ENCODE measurements at places on chromosomes 6 and 20.

DNA sequence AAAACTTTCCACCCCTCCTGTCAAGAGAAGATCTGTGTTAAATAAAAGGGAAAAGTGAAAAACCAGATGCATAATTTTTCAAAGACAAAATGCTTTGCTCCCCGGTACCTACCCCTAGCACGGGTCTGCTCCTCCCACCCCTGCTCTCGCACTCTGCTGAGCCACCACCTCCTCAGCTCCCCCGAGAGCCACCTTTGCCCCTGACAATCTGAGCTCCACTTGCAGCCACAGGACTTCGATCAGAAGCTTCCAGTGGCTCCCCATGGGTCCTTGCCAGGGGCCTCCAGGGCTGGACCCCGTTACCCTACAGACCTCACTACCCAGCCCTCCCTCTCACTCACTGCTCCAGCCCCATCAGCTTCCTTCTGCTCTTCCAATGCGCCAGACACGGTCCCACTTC is 171.7 kb downstream of the PREX1 start:
- DNase-seq = no peak

GRCh38 chr20:23149623-23150279 is 63.6 kb upstream of the CD93 start:
- peak; percentile 47 for DNase-seq

- DNase-seq = peak; percentile 57
These were observed 52.2 kb downstream of the MARCKS start for GRCh38 chr6:113909224-113909856.

- no peak for DNase-seq
These were observed 4.1 kb upstream of the LEMD2 start for GRCh38 chr6:33792981-33793380.

GRCh38 chr6:37127961-37128862 is 41.7 kb upstream of the PIM1 start:
- peak; percentile 34 for DNase-seq

DNA sequence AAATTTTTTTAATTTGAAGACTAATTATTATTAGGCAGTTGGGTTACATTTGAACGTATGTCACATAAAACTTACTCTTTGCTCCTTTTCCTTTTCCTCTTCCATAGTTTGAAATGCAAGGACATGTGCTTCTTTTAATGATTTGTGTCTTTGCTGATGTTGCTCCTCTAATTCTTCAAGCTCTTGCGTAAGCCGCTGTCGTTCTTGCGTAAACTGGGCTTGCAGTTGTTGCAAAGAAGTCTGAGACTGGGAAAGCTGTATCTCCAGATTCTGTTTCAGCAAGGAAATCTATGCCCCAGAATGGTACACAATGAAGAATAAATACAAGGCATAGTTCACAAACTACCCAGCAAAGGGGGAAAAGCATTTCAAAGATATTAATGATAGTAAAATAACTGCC is 45.1 kb upstream of the MCM9 start:
- DNase-seq = no peak

DNA sequence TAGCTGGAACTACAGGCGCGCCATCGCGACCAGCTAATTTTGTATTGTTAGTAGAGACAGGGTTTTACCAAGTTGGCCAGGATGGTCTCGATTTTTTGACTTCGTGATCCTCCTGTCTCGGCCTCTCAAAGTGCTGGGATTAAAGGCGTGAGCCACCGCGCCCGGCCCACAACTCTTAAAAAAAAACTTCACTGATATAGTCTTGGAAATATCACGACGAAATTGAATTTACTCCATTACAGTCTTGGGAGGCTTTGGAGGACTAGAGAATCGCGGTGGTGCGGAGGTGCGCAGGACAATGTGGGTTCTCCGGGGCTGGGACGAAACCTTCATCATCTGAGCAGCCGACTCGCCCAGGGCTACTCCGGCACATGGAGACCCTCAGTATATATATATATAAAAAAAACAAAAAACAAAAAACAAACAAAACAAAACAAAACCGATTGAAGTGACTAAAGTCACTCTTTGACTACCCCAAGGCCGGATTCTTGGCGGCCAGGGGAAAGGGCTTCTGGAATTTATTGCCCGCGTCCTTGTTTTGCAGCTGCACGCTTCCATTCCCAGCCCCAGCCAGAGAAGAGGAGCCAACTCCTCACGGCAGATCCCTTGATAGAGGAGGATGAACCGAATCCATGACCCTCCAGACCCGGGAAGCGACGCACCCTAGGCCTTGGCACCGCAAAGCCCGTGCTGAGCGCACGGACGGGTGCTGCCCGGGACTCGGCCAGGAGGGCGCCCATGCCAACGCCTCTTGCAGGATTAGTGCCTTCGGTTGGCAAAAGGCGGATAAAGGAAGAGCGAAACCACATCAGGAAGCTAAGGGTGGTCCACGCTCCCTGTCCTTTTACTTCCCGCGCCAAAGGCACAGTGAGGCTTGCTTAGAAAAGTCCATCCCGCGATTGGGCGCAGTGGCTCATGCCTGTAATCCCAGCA is 1.7 kb upstream of the GCM2 start:
- no peak for DNase-seq

GRCh38 chr20:63941282-63942081 is 14.7 kb downstream of the UCKL1 start:
- DNase-seq = no peak

GRCh38 chr6:134034961-134035822 is 17.2 kb downstream of the SLC2A12 start:
- peak; percentile 72 for DNase-seq

DNA sequence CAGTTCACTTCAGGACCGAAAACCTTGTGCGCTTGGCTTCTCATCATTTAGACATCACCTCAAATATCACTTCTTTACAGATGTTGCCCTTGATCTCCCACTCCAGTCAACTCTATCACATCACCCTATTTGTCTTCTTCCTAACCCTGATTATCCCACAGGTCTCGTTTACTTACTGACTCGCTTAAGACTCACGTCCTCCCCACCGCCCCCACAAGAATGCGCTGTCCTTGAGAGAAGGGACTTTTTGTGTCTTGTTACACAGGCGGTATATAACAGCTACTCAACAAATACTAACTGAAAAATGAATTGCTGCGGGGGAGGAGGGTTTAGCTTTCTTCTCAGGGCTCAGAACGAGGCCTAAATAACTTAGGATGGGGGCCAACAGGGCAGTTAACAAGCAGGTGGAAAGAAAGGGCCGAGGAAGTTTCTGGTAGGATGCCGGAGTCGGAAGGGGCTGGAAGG is 527 bp downstream of the TOMM34 start:
- no peak for DNase-seq

GRCh38 chr20:59026904-59027740 is 5.0 kb downstream of the ATP5F1E start:
- no peak for DNase-seq

- DNase-seq = peak; percentile 57
These were observed 927 bp downstream of the IL20RA start for GRCh38 chr6:137043710-137044365.

GRCh38 chr6:155399062-155399744 is 56.4 kb downstream of the NOX3 start:
- no peak for DNase-seq

GRCh38 chr20:63791497-63792156 is 39.4 kb downstream of the ZBTB46 start:
- DNase-seq = no peak

DNA sequence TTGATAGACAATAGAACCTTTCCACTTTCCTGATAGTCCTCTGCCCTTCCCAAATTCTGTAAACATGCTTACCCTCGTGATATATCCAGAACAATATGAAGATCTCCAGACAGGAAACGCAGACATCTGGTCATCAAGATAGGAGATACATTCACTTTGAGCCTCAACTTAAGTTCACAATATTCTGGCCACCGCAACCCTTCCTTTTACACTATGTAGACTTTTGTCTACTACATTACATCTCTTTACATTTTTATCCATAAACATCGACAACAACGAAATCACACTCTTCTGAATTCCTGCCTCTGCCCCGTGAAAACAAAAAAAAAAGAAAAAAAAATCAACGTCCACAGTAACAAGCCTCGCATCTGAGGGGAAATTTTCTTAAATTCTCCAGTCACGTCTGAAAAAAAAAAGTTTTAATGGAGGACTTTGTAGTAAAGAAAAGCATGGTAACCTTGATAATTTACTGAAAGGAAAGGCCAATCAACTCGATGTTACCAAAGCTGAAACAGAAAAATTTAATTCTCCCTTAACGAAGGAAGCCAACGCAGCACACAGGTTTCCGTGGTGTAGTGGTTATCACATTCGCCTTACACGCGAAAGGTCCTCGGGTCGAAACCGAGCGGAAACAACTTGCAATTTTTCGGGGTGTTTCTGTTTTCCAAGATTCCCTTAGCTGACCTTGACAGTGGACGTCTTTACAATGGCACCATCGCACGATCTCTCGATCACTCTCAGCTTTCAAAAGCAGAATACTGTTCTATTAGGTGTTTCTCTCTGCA is 21.8 kb downstream of the POM121L2 start:
- peak; percentile 39 for DNase-seq

DNA sequence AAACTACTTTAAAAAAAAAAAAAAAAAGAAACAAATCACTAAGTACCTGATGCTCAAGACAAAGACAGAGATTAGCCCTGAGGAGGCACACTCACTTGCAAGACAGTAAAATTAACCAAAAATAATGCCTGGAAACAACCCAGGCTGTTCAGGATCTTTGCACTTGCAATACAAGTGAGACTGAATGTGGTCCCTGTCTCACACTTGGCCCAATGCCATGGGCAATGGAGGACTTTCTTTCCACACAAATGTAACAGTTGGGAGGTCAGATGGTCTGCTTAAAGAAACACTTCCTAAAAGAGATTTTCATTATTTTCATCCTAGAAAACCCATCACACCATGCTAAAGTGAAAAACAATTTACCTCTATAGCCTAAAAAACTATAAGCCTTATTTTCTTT is 16.2 kb downstream of the STAU1 start:
- DNase-seq = no peak

DNA sequence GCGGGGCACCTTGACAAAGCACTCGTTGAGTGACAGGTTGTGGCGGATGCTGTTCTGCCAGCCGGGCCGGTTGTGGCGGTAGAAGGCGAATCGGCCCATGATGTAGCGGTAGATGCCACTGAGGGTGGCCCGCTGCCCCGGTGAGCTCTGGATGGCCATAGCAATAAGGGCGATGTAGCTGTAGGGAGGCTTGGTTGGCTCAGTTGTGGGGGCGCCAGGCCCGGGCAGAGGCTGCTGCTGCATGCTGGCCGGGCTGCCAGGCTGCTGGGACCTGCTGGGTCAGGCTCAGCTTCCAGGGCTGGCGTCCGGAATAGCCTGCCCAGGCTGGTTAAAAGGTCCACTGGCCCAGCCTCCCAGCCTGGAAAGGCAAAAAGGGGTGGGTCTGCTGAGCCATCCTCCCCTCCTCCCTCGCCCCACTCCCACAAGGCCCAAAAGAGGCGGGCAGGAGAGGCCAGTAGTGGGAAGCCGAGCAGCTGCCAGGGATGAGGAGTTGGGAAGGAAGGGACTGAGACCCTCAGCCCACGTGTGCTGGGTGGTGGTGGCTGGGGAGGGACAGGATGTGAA is at the start of gene FOXS1:
TSS of gene FOXS1 (minus strand) at position 305 of the 564 bp plus-strand sequence. CDS start at position 243, 62 bp downstream.
- DNase-seq = no peak

DNA sequence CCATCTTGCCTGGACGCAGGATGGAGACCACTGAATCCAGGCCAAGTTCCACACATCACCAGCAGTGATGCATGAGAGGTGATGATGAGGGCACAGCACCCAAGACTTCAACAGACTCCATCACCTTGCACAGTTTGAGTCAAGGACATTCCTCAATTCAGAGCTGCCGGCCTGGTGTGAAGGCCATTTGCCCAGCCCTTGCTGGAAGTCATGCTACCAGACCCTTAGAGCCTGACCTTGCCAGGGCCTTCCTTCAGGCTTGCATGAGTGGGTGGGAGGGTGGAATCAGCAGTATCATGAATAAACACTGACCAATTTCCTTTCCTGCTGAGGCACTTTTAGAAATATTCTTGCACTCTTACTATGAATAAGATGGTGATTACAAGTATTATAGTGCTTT is 130.2 kb upstream of the SSTR4 start:
- no peak for DNase-seq

DNA sequence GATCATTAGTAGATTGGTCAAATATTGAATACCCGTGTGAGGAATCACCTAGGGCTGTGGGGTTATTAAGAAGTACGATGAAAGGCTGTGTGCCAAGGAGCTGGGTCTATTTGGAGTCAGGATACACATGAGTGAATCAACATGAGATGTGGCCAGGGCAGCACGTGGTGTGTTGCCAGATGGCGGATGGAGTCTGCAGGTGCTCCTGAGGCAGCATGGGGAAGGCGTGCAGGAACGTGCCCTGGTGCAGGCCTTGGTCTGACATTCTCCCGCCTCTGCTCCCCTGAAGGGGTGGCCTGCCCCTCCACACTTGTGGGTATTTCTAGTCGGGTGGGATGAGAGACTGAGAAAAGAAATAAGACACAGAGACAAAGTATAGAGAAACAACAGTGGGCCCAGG is 39.0 kb upstream of the SLC22A1 start:
- DNase-seq = no peak

DNA sequence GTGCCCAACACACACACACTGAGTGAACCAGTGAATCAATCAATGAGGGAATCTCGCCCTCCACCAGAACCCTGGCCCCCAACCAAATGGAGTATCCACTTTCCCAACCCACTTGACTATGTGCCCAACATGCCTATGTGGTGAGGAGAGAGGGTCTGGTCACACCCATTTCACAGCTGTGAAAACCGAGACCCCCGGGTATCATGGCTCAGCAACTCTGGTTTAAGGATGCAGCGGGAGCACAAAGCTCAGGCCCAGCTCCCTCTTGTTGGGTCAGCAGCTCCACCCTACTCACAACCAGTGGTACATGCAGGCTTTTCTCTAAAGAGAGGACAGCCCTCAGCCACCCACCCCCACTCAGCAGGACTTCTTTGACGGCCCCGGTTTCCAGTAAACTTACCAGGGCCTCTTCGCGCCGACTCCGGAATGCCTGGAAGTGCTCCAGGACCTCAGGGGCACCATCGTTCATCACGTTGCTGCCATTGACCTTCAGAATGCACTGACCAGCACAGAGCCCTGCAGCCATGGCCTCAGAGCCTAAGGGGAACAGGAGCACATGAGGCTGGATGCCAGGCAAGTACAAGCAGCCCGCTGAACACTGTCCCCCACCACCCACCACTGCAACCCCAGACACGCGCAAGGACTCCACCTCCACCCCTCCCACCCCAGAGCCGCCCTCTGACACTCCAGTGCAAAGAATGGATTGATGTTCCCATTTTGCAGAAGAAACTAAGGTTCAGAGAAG is 174.7 kb downstream of the PREX1 start:
- DNase-seq = no peak

DNA sequence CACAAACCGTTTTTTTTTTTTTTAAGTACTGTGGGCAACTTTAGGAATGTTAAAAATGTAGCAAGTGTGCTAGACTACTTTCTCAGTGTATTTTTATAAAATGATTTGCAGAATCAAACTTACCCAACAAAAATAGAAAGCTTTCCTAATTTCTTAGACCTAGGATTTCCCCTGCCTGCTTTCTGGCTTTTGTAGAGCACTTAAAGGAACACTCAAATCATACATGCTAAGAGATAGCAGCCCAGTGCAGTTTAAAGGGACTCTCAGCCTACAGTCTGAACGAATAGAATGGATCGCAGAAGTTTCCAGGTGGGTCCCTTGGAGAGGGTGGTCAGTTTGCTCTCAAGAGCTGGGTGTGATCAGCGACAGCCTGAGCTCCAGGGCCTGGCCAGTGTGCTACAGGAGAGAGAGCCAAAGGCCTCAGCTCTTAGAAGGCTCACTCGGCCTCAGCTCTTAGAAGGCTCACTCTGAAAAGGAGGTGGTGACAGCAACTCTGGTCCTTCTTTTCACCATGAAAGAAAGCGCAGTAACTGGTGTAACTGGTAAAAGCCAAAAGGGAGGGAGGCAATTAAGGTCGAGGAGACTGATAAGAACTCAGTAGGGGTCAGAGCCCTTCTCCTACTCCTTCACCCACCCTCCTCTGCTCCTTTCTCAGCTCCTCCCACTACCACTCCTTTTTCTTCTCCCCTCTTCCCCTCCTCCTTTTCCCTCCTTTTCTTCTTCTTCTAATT is 142.4 kb downstream of the ZFP64 start:
- DNase-seq = no peak

Measured in PC-9 (cell line).